ENCODE measurements at places on chromosomes 13 and 19.
A peak's percentile ranks its signal among the peaks of the same experiment; 100 is the strongest.

GRCh38 chr19:12450844-12451243 is 10.0 kb upstream of the ZNF443 start:
- DNase-seq = no peak

- DNase-seq = peak; percentile 78
Observed at GRCh38 chr13:50801087-50801931, 42.2 kb downstream of the DLEU7 start.

DNA sequence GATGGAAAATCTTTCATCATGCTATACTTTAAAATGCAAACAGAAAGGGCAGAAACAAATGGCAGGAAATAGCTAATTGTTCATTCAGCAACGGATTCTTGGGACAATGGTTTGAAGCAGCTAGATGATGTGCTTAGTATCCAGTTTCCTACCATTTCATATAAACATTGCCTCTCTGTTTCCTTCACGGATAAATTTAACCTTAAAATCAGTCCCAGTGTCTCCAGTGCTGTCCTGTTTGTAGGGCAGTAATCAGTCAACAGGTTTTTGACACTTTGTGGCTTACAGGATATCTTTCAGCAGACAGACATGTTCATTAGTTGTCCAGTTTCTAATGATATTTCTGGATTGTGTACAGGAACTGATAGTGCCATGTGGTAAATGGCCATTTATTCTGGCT is 24.7 kb upstream of the RB1 start:
- no peak for DNase-seq

- no peak for DNase-seq
Observed at GRCh38 chr13:88022431-88023208, 351.4 kb downstream of the SLITRK5 start.

- DNase-seq = no peak
Observed at GRCh38 chr13:55437162-55437561, 1703.6 kb upstream of the PRR20A start.

DNA sequence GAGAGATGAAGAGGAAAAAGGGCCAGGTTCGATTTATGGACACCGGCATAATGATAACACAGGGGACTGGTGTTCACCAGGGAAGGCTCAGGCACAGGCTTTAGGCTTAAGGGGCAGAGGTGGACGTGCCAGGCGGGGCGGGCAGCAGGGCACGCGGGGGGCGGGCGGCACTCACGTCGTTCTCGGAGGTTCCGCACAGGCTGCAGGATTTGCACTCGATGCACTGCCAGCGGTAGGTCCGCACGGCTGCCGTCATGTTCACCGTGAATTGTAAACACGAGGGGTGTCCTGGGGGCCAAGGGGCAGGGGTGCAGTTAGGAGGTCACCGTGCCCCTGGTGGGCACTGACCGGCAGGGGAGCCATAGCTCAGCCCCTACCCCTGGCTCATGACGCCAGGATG is 10.6 kb downstream of the DPF1 start:
- no peak for DNase-seq

- no peak for DNase-seq
Observed at GRCh38 chr19:54279406-54279962, 1.4 kb downstream of the LILRB2 start.

DNA sequence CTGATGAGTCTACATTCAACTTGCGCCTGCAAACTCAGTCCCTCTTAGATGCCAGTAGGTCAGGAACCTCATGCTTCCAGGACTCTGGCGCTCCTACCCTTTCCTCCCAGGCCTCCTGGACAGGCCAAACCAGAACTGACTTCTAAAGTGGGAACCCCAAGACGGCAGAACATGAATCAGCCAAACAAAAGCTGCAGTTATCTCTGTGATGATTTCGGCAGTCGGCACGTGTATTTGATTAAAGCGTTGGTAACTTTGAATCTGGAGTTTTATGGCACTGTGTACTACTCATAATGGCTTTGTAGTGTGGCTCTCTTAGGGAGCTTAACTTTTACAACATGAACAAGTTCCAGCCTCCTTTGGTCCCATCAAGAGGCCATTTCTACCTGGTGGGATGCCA is 13.7 kb downstream of the ACTN4 start:
- DNase-seq = no peak

DNA sequence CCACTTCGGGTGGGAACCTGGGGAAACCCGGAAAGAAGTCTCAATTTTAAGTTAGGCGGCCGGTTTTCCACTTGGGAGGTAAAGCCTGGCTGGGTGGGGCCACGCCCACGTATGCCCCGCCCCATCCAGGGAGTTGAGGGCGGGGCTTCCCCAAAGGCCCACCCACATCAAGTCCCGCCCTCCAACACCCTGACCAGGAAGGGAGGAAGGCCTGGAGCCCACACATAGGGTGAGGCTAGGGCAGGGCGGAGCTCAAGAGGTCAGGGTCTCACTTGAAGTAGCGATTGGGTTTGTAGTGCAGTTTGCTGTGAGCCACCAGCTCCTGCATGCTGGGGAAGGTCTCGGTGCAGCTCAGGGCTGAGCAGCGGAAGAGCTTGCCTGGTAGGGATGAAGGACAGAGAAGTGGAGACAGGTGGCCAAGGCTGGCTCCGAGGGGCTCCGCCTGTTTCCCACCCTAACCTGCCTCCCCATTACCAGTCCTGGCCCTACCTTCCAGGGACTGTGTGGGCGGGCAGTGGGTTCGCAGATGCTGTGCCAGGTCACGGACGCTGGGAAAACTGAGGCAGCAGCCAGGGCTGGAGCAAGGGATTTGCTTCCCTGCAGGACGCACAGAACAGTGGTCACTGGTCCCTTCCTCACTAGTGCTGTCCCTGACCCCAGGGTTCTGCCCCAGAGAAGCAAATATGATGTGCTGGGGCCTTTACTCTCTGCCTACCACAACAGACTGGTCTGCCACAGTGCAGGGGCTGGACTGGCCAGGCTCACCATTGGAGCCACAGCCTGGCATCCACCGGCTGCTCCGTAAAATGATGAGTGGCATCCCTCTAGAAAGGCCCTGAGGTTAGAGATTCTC is 1.6 kb downstream of the ZNF414 start:
- DNase-seq = peak; percentile 52
